ENCODE measurements at places on chromosomes 1 and 21.

GRCh38 chr21:28636752-28637691, 355.7 kb downstream of the LTN1 start:
- no peaks in the 10 kb centered on the region for H3K27me3 ChIP-seq
- H3K27ac ChIP-seq = no peak overlapping the region
- no peaks in the 10 kb centered on the region for H3K36me3 ChIP-seq
- no peak overlapping the region for H3K4me3 ChIP-seq
- no peak for DNase-seq

DNA sequence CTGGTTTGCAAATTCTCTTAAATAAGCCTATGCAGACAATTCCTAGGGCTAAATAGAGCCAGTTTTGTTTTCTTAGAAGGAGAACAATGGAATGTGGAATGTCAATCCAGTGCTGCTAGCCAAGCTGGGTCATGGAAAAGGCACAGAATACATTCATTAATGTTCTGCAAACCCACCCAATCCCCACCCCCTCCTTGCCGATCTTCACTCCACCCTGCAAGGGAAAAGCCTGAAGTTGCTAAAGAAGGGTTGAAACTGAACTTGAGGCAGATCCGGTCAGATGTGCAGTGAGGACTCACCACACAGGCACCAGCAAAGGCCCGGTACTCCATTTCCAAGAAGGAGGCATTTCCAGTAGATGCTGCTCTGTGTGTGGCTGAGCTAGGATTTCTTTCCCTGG, 179.6 kb downstream of the PLPP3 start:
- no peaks in the 10 kb centered on the region for H3K36me3 ChIP-seq
- no peaks in the 10 kb centered on the region for H3K27me3 ChIP-seq
- no peak overlapping the region for H3K27ac ChIP-seq

GRCh38 chr1:205523891-205524793, 19.7 kb downstream of the CDK18 start:
- peak; percentile 46 for DNase-seq
- H3K36me3 ChIP-seq = no peaks in the 10 kb centered on the region
- peaks cover 4% of the 10 kb centered on the region for H3K4me1 ChIP-seq
- no peaks in the 10 kb centered on the region for H3K27me3 ChIP-seq

DNA sequence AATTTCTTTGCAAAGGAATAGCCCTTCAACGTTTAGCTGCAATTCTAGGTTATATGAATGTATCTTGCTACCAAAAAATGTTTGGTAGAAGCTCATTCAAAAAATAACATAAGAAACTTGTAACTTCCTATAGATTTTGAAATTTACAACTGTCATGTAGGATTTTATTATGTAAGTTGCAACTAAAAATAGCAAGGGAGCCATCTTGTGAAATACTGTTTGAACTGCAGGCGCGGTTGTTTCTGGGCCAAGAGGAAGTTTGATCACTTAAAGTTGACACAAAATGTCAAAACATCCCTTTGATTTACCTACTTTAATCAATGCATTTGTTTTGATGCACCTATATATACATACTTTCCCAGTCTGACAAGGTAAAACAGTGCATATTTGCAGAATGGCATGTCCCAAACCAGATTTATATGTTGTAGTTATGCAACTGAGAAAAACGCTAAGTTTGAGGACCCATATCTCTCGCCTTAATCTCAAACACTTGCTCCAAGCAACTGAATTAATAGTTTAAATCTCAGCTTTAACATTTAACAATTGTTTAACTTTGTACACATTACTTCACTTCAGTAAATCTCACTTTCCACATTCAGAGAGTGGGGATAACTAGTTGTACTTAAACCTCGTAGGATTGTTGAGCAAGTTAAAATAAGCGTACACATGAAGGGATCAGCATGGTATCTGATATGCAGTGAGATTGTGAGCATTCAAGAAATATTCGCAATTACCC, 63.9 kb downstream of the KCNK2 start:
- no peaks in the 10 kb centered on the region for H3K27me3 ChIP-seq

DNA sequence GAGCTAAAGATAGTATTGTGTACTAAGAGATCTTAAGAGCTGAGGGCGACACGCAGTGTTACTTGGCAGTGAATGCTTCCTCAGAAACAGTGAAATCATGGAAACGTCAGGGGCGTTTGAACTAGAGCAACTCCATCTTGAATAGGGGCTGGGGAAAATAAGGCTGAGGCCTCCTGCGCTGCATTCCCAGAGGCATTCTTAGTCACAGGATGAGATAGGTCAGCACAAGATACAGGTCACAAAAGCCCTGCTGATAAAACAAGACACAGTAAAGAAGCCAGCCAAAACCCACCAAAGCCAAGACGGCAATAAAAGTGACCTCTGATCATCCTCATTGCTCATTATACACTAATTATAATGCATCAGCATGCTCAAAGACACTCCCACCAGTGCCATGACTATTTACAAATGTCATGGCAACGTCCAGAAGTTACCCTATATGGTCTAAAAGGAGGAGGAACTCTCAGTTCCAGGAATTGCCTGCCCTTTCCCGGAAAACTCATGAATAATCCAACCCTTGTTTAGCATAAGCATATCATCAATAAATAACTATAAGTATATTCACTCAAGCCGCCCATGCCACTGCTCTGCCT, 37.5 kb upstream of the FMN2 start:
- no peak for DNase-seq
- no peaks in the 10 kb centered on the region for H3K4me1 ChIP-seq
- H3K4me3 ChIP-seq = no peak overlapping the region
- H3K27ac ChIP-seq = no peak overlapping the region

GRCh38 chr21:29849735-29850176, 90.0 kb downstream of the GRIK1 start:
- no peaks in the 10 kb centered on the region for H3K4me1 ChIP-seq
- DNase-seq = no peak
- H3K4me3 ChIP-seq = no peak overlapping the region
- H3K36me3 ChIP-seq = no peaks in the 10 kb centered on the region

GRCh38 chr1:118963456-118964430, 24.4 kb downstream of the TBX15 start:
- H3K27ac ChIP-seq = no peak overlapping the region
- no peaks in the 10 kb centered on the region for H3K27me3 ChIP-seq
- H3K36me3 ChIP-seq = no peaks in the 10 kb centered on the region
- no peak overlapping the region for H3K4me3 ChIP-seq
- no peak for DNase-seq

- H3K27me3 ChIP-seq = no peaks in the 10 kb centered on the region
- H3K4me3 ChIP-seq = no peak overlapping the region
- DNase-seq = no peak
- peaks cover 13% of the 10 kb centered on the region for H3K4me1 ChIP-seq
- H3K27ac ChIP-seq = no peak overlapping the region
Observed at GRCh38 chr1:230186003-230186863, 119.2 kb downstream of the GALNT2 start.

DNA sequence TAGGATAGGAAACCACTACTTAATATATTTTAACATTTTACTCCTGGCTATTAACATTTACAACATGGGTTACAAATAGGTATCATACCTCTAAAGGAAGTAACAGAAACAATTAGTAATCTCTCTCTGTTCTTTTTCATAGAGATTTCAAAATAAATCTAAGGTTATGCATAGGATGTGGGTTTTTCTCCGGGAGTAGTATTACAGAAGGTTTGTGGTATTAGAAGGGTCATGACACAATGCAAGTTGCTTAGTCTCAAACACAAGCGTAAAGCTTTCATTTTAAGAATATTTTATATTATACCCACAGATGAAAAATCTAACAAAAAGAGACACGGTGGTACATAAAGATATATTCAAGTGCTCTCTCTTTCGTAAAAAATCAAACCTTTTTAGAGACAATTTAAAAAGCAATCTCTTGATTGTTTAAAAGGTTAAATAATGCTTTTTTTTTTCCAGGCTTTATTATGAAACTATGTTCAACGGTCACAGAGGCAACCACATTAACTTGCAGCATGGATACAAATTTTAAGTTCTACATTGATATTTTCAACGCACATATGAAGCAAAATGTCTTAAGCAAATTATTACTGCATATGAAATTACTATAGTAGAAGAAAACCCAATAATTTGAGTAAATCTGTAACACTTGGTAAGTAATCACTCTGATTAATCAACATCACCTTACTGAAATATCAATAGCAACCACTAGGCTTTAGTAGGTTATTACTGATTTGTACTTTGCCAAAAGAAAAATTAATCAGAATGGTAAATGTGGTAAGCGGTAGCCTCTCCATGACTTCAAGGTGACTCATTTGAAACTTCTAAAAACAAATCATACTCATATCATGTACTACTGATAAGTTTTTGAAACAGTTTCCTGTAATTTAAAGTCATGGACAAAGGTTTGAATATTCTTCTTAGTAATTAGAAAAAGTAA, 97.4 kb upstream of the GFI1 start:
- H3K4me1 ChIP-seq = peaks cover 7% of the 10 kb centered on the region
- peak overlapping the region; percentile 22 for H3K4me3 ChIP-seq
- H3K27ac ChIP-seq = peak overlapping the region; percentile 45

GRCh38 chr1:214464445-214465287, 86.7 kb downstream of the PTPN14 start:
- no peaks in the 10 kb centered on the region for H3K4me1 ChIP-seq
- no peaks in the 10 kb centered on the region for H3K36me3 ChIP-seq
- H3K27me3 ChIP-seq = no peaks in the 10 kb centered on the region
- no peak for DNase-seq
- no peak overlapping the region for H3K4me3 ChIP-seq

DNA sequence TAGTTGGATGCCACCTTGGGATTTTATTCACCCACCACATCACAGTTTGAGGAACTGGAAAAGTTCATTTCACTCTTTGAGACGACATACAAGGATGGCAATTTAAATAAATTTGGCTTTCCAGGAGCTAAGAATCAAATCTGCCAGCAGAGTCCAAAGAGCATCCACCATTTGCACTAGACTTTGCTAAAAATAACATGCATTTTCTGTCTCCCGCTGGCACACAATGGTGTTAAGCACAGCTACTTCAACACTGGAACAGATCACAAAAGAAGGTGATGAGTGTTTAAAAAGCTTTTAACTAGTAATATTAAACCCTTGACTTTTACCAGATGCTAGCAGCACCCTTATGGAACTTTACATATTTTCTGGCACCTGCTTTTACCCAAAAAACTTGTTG, 44.6 kb downstream of the MAEL start:
- no peaks in the 10 kb centered on the region for H3K4me1 ChIP-seq
- no peak overlapping the region for H3K27ac ChIP-seq
- DNase-seq = no peak
- no peak overlapping the region for H3K4me3 ChIP-seq
- H3K27me3 ChIP-seq = no peaks in the 10 kb centered on the region
